Fibroblast of lung (primary cell): ENCODE measurements at places on chromosomes 12 and 14.
A peak's percentile ranks its signal among the peaks of the same experiment; 100 is the strongest.

DNA sequence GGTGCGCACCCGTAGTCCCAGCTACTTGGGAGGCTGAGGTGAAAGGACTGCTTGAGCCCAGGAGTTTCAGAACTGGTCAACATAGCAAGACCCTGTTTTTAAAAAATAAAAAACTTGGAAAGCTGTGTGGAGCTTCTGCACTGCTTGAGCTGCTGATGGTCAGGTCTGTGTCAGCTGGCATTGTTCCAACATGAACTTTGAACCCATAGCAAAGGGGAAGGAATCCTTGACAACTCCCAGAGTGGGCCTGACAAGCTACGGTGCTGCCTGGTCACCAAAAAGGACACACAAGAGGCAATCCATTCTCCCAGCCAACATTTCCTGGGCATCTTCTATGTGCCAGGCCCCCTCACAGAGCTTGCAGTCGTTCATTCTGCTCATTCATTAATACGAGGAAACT is 16.4 kb upstream of the LTBP2 start:
- no peak for DNase-seq

- no peak for DNase-seq
Observed at GRCh38 chr12:1313906-1314305, 280.5 kb downstream of the FBXL14 start.

DNA sequence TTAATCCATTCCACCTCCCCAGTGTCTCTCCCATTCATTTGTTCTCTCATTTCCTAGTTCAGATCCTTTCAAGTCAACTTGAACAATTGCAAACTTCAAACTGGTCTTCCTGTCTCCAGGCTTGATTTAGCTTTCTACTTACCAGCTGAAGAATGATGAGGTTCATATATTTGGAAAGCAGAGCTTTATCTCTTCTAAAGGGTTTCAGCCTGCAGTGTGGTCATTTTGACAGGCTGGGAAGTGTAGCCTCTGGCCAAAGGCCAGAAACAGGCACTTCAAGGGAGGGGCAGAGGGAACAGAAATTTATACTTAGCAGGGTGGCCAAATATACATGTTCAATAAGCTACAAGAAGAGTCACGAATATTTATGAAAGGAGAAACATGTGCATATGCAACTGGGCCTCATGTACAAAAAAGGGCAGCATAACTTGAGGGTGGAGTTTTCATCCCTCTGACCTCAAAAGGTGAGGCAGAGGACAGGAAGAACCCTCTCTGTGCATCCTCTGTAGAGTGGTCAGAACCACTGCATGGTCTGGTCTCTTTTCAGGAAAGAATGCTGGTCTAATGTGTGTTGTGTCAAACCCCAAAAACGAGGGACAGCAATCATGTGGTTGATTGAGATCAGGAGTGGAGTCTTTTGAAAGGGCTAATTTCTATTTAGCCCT is 34.0 kb upstream of the HECTD1 start:
- DNase-seq, result no peak

DNA sequence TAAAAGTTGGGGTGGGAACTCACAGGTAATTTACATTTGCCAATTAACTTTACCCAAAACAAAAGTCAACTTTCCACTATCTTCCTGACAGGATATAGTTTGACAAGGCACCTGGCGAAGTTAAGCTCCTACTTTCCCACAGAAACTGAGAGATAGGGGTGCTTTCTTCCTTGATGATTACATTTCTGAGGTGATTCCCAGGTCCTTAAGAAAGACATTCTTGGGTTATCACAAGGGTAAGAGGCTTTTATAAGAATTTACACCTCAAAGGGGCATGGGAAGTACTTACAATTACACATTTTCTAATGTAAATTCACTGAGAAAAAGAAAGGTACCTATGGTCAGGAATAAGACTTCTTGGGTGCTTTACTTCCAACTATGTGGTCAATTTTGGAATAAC is 660.9 kb upstream of the MGAT4C start:
- no peak for DNase-seq

GRCh38 chr14:70638416-70638815 is 3.3 kb upstream of the TTC9 start:
- no peak for DNase-seq

DNA sequence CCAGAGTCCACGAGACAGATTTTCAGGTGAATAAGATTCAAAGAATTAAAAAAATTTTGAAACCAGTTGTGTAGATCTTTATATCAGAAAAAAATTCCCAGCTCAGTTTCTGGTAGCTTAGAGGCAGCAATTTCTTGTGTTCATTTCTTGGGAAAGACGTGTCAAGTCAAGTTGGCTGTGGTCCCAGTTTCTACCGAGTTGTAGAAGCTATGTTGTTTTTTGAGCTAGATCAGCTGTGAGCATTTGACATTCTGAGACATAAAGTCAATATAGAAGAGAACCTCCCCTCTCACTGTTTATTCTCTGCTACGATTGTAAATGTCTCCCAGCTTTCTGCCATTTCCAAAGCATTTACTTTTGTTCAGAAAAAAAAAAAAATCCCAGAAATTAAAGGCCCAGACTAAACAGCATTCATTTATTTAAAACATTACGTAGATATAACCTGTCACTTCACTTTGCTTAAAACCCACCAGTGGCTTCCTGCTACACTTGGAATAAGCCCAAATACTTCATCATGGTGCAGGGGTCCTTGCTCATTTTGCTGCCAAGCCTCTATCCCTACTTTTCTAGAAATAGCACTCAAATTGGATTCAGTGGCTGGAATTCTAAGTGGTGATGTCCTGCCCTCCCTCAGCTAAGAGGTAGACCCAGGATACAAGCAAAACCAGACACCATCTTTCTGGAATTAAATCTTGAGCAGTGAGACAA is 20.6 kb upstream of the PYGL start:
- DNase-seq, result peak; percentile 100

- DNase-seq, result no peak
Observed at GRCh38 chr12:6494258-6494743, 399 bp downstream of the NCAPD2 start.

- peak; percentile 18 for DNase-seq
Observed at GRCh38 chr14:93036652-93037345, 78.9 kb downstream of the ITPK1 start.

- DNase-seq, result no peak
Observed at GRCh38 chr14:76941946-76942805, 86.3 kb downstream of the IRF2BPL start.

DNA sequence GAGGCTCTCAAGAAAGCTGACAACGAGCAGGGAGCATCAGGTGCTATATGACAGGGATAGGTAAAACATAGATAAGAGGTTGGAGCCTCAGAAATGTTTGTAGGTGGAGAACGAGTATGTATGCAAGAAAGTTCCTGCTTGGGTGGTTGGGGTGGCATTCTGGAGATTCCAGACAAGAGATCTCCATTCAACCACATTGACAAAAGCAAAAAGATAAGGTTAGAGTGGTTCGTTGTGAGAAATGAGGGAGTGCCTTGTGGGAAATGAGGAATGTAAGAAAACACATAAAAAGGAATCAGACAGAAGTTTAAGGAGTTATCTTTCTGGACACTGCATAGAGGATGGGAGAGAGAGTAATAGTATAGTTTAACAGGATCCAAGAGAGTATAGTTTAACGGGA is 290.3 kb downstream of the DPF3 start:
- peak; percentile 84 for DNase-seq

GRCh38 chr12:73947326-73948026 is 590.2 kb upstream of the ATXN7L3B start:
- DNase-seq, result no peak

- DNase-seq, result no peak
Observed at GRCh38 chr14:20726531-20726930, 19.2 kb upstream of the EDDM3A start.

GRCh38 chr12:131441060-131441396 is 269.9 kb upstream of the SFSWAP start:
- DNase-seq, result no peak

GRCh38 chr14:78488938-78489337 is 318.8 kb downstream of the NRXN3 start:
- DNase-seq, result no peak

DNA sequence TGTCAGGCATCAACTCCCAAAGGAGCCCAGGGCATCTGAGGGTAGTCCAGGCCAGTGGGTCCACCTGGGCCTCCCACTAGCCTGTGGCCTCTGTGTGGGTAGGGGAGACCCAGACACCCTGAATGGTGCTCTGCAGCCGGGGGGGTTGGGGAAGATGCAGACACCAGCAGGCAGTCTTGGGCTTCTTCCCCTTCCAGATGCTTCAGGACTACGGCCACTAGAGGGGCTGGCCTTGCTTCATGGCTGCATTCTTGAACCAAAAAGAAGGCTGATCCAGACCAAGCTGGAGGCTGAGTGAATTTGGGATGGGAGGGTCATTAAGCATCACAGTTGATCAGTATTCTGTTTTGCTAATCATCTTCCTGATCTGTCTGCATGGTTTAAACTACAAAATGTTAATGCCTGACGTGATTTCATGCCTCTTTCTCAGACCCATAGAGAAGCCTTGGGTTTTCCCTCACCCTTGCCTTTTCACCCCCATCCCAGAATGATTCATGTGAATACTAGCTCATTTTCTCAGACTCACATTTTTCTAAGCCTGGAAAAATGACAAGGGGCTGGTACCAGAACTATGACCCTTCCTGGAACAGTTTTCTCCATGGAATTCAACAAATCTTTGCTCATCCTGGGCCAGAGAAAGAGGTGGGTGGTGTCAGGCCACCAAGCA is 134.2 kb downstream of the NTF3 start:
- DNase-seq, result peak; percentile 13

- DNase-seq, result peak; percentile 55
Observed at GRCh38 chr12:55736780-55737580, 5.9 kb upstream of the GDF11 start.

- peak; percentile 61 for DNase-seq
Observed at GRCh38 chr14:80427101-80427500, 215.8 kb upstream of the DIO2 start.

GRCh38 chr12:54261815-54262402 is 18.0 kb downstream of the CBX5 start:
- DNase-seq, result peak; percentile 41

DNA sequence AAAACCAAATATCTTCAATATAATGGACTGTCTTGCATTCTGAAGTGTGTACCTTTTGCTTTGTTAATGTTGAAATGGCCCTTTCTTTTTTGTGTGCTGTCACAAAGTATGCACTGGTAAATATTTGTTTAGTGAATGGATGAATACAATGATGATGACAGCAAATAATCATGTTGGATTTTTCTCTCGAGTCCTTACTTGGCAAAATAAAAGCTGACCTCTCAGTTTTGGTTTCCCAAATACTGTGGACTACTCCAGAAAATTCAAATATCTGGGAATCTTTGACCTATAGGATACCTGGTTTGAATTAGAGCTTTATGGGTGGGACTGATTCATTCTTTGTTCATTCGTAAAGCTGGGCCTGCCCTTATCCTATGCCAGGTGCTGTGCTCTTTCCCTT is 5.5 kb downstream of the UBE3B start:
- DNase-seq, result no peak

GRCh38 chr14:56797003-56797568 is 13.2 kb downstream of the OTX2 start:
- DNase-seq, result no peak

GRCh38 chr14:39847194-39847593 is 415.0 kb upstream of the FBXO33 start:
- no peak for DNase-seq

DNA sequence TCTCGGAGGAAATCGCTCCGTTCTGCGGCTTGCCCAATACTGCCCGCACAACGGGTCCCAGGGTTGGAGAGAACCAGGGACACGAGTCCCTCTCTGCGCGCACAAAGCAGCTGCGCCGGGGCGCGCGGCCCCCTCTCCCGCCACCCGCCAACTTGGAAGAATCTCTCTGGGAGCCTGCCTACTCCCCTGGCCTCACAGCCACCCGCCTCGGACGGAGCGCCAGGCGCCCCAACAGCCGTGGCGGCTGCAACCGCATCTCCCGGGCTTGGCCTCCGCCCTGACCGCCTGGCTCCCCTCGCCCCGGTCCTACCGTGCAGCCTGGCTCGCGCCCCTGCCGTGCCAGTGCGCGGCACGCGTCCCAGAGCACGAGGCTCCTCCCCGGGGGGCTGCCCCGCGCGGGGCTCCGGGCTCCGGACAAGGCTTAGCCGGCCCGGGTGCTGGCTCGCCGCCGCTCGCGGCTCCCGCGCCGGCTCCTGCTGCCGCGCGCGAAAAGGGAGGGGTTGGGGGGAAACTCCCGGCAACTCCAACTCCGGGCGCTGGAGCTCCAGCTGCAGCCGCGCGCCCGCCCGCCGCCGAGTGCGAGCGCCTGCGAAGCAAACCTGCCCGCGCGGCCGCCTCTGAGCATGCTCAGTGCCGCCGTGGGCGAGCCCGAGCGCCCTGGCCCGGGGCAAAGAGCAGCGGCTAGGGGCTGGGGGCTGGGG is at the start of gene STXBP6:
Gene STXBP6, minus strand, starts transcription at position 580 of the 701 bp plus-strand sequence. CDS start 75,329 bp downstream, outside the sequence.
- peak; percentile 78 for DNase-seq

DNA sequence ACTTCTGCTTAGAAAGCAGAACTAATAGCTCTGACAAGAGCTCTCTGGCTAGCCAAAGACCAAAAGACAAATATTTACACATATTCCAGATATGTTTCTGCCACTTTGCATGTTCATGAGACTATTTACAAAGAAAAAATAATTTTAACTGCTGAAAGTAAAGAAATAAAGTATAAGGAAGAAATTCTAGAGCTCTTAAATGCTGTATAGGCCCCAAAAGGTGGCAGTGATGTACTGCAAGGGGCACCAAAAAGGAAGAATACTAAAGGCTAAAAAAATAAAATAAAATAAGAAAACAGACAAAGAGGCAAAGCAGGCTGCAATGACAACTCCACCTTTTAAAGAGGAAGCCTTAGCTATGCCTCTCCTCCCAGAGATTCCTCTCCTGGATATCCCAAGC is 23.0 kb downstream of the KLRK1 start:
- DNase-seq, result no peak

DNA sequence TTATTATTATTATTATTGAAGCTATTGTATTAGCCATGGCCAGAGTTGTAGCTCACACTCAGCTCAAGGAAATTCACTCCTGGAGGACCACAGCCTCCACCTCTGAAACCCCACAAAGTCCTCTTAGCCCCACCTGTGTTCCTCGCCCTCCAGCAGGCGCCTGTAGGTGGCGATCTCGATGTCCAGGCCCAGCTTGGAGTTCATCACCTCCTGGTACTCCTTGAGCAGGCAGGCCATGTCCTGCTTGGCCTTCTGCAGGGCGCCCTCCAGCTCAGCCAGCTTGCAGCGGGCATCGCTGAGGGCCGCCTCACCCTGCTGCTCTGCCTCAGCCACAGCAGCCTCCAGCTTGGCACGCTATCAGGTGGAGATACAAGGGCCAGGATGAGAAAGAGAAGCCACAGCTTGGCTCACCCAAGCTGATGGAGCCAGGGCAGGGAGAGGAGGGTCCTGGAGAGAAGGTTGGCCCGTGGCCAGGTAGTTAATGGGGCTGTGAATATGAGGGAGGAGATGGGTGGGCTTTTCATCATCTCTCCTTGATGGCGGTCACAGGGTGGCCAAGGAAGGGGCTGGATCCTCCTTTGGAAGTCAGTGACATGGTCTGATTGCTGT is 5.1 kb downstream of the KRT85 start:
- DNase-seq, result no peak

DNA sequence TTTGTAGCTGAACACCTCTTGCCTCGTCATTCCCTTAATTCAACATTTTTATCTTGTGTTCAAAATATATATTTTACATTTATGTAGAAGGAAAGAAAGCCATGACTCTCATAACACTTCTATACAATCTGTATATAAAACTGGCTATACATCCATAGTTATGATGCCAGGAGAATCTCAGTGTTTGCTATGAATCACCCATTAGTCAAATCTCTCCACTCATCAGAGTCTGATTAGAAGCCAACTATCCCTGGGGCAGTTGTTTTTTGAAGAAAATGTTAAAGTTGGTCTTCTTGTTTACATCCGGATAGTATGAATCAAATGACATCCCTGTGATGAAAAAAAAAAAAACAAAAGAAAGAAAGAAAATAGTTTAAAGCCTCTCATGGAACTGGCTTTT is 503.9 kb downstream of the NELL2 start:
- DNase-seq, result peak; percentile 25
